Stimulated activated naive B cell treated with anti-CD40 and anti-IgM and Interleukin-4, amounts not matched to agents 10 μg/mL and 1 μg/mL and 100 μg/mL, for 72 hours (primary cell): ENCODE measurements at places on chromosomes 2 and 18.
A peak's percentile ranks its signal among the peaks of the same experiment; 100 is the strongest.

DNA sequence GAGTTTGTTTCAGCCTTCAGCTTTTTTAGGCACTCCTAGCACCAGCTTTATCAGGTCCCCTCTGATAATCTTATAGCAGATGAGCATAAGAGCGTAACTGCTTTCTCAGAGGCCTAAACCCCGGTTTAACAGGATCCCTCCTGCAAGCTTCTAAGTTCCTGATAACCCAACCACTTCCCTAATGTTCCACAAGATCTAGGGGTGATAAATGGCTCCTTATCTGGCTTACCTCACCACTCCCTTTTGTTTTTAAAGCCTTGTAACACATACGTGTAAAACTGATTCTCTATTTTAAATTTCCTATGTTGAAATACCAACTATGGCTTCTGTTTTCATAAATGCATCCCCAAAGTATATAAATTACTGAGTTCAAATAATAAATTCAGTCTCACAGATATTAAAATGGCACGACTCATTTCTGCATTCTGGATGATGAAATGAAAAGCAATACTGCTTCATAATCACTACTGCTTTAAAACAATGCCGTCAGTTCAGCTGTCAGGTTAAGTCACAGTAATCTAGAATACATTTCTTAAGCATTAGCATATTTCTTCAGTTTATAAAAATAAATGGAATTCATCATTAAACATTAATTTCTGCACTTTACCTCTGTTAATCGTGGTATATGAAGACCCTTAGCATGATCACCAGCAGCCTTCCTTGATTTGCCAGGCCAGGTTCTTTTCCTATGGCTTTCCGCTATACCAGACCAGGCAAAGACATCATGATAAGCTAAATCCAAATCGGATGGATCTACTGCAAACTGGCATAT, 126.3 kb downstream of the C2orf74 start:
- no peak for DNase-seq

GRCh38 chr2:95296011-95296410, 1.1 kb upstream of the KCNIP3 start:
- no peak for DNase-seq

- DNase-seq = no peak
Measured at GRCh38 chr2:156517419-156517818, 81.2 kb downstream of the GPD2 start.

GRCh38 chr2:149489452-149489851, 98.1 kb downstream of the MMADHC start:
- no peak for DNase-seq

DNA sequence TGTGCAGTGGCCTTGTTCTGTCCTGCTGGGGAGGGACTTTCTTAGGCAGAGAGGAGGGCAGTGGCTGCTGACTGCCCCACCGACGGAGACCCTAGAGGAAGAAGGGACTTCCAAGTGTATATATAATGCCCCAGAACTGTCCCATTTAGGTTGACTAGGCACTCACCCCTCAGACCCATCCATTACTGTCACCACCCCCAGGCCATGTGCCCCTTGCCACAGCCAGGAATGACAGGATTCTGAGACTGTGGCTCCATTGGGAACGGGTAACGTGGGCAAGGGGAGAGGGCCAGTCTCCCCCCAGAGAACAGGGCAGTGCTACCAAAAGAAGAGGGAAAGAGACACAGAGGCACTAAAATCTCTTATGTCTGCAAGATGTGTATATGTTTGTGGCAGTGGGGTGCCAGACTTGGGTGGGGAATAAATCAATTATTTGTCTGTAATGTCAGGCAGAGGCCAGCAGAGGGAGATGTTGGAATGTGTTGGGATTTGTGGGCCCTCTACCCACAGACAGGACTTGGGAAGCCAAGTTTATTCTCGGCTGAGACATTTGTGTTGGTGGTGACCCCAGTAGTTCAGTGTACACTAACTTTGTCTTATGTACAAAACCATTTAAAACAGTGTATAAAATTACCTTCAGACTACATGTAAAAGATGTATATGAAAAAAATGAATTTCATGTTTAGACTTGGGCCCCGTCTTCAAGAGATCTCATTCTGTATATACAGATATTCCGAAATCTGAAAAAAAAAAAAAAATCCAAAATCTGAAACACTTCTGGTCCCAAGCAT, 24.0 kb upstream of the TMEM37 start:
- peak; percentile 29 for DNase-seq

GRCh38 chr18:42196651-42197050, 241.6 kb downstream of the PIK3C3 start:
- no peak for DNase-seq

GRCh38 chr2:37911296-37911873, 13.7 kb upstream of the RMDN2 start:
- no peak for DNase-seq

GRCh38 chr2:207434306-207434705, 95.5 kb upstream of the CREB1 start:
- no peak for DNase-seq

DNA sequence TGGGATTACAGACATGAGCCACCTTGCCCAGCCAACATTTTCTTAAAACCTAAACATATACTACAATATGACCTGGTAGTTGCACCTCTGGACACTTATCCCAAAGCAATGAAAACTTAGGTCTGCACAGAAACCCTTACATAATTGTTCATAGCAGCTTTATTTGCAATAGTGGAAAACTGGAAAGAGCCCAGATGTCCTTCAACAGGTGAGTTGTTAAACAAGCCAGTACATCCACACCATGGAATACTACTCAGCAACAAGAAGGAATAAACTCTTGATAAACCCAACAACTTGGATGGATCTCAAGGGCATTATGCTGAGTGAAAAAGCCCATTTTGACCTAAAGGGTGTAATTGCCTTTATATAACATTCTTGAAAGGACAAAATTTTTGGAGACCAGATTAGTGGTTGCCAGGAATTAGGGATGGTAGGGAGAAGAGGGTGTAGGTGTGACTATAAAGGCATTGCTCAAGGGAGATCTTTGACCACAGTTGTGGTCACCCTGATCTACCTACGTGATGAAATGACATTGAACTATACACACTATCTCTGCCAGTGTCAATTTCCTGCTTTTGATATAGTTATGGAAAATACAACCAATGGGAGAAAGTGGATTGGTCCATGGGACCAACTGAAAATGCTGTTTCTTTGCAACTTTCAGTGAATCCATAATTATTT, 11.9 kb upstream of the AMMECR1L start:
- no peak for DNase-seq

- DNase-seq = no peak
Measured at GRCh38 chr2:122745603-122746002, 990.2 kb downstream of the TSN start.

- DNase-seq = no peak
Measured at GRCh38 chr18:32871786-32872185, 99.0 kb upstream of the KLHL14 start.

DNA sequence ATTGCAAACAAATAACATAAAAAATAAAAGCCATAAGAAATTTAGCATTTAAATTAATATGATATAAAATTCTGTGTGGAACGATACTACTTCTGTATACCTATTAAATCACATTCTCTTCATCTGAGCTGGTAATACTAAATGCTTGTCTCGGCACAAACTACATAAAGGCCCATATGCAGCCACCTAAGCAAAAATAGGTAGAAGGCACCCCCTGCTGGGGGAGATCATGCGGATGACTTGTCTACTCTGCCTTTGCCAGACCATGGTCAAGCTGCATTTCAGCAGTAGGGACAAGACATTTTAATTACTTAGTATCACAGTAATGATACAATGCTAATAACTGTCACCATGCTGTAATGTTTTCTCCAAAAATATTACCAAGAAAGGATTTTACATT, 108.0 kb downstream of the CDH19 start:
- peak; percentile 4 for DNase-seq

GRCh38 chr18:78130232-78131195, 849.1 kb upstream of the SALL3 start:
- DNase-seq = no peak

GRCh38 chr2:177237932-177238331, 25.3 kb downstream of the HNRNPA3 start:
- DNase-seq = no peak

- no peak for DNase-seq
Measured at GRCh38 chr2:53813151-53813550, 26.3 kb downstream of the ERLEC1 start.

DNA sequence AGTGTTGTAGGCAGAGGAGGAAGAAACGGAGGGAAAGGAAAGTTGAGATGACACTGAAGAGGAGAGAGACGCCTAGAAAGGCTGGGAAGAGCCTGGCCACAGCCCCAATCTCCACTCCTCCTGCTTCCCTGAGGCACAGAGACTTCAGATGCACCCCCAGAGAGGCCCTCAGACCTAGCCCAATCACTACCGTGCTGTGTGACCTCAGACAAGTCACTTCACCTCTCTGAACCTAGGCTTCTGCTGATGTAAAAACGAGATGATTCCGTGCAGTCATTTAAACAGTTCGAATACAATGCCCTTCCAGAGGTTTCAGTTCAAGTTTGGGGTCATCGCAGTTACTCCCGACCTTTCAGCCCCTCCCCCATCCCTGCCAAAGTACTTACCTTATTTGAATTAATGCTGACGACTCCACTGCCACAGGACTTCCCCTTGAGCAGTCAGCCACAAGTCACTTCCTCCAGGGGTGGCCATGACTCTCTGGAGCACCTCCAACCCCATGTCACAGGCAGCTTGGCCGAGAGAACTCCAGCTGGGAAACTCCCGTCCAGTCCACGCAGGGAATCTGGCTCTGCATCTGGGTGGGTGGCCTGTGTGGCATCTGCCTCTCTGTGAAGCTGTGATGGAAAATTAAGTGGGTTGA, 105.2 kb upstream of the ID2 start:
- peak; percentile 83 for DNase-seq

DNA sequence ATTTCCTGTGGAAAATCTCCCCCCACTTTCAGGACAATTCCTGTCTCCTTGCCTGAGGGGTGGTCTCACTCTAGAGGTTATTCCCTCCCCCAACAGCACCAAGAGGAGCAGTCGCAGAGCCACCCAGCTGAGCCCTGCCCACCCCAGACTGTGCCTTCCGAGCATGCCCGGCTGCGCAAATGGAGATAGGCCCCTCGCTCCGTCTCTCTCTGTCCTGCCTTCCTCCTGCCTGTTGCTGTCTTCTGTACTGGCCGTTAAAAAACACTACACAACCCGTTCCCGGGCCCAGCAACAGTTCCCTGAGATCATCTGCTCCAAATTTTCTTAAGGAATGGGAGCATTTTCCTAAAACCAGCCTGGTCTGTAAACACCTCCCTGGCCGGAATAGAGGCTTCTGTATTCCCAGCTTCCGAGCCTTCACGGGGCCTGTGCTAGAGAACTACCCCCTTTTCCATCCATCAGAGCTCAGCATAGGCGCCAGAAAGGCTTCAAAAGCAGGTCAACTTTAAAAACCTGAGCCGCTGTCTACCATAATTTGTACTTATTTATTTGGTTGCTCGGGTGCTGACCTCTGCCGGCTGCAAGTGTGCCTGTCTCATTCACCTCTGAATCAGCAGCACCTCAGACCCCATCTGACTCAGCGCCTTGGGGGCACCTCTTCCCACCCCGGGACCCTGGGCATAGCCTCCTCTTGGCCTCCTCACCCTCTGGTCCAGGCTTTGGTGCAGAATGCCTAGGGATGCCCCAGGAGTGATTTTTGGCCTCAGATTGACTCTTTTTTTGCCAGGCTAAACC, 159.4 kb downstream of the PXDN start:
- no peak for DNase-seq

DNA sequence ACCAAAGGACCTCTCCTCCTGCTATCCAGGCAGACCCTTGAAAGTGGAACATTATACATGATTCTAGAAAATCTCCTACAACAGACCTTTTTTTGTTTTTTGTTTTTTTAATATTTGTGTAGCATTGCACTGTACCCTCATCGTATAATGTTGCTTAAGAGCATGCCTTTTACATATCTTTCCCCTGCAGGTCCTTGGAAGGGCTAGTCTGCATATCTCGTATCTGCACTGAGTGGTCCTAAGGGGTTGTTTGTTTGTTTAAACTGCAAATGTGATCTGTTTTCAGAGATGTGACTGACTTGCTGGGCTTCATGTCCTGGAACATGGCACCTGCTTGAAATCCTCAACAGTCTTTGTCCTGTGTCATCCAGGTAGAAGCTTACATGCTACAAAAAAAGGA, 204.1 kb downstream of the FAM210A start:
- no peak for DNase-seq

GRCh38 chr18:58657081-58657480, 14.2 kb upstream of the MALT1 start:
- no peak for DNase-seq

GRCh38 chr2:212109217-212109616, 429.4 kb downstream of the ERBB4 start:
- no peak for DNase-seq

GRCh38 chr18:49399003-49399402, 61.4 kb downstream of the DYM start:
- DNase-seq = no peak

DNA sequence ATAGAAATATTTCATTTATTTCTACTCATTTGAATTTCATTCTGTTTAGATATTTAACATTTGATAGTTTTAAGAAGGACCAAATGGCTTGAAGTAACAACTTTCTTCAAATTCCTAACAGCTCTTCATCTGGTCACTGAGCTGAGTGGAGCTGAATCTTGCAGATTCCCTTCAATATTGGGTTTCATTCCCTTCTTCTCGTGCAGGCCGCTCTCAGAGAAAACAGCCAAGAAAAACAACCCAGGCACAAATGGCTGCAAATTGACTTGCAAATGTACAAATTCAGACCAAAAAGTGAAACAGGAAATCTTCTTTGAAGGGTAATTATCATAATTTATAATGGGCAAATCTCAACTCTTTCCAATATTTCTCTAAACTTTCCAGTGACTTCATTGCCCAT, 30.3 kb upstream of the GCG start:
- no peak for DNase-seq

DNA sequence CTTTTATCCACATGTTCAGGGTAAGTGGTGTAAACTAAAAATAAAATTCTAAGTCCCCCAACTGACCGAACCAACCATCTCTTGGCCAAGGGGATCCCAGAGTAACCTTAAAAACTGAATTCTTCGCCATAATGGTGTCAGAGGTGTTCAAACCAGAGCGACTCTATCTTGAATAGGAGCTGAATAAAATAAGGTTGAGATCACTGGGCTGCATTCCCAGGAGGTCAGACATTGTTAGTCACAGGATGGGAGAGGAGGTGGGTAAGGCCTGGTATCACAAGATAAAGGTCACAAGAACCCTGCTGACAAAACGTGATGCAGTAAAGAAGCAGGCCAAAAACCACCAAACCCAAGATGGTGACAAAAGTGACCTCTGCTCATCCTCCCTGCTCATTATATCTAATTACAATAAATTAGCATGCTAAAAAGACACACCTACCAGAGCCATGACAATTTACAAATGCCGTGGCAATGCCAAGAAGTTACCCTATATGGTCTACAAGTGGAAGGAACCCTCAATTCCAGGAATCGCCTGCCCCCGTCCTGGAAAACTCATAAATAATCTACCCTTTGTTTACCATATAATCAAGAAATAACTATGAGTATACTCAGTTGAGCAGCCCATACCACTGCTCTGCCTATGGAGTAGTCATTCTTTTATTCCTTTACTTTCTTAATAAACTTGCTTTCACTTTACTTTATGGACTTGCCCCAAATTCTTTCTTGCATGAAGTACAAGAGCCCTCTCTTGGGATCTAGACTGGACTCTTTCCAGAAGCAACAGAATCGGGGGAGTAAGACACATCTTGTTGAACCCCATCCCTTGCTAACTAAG, 302.4 kb downstream of the STK39 start:
- DNase-seq = no peak

GRCh38 chr18:43789234-43790000, 512.1 kb upstream of the SYT4 start:
- no peak for DNase-seq
